ENCODE measurements at places on chromosomes 5 and 9.

DNA sequence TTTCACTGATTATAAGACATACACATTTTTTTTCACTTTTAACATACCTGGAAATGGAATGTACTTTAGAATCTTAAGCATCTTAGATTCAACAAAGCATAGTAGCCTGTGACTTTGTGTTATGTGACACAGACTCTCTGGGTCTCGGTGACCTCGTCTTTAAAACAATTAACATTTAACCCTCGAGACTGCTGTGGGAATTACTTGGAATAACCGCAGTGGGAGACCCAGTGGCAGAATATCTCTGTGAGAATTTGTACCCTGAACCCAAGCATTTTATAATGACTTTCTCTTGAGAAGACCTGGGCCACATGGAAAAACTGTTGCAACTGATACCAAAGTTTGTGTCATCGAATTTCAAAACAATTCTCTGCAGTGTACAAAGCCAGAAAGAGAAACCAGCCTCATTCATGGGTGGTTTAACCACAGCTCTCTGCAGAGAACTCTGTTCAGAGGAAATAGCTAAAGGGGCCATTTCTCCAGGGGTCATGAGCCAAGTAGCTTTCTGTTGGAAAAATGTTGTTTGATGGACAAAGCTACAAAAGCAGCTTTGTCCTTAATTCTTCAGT, 10.0 kb upstream of the RETREG1 start:
- DNase-seq, result no peak

DNA sequence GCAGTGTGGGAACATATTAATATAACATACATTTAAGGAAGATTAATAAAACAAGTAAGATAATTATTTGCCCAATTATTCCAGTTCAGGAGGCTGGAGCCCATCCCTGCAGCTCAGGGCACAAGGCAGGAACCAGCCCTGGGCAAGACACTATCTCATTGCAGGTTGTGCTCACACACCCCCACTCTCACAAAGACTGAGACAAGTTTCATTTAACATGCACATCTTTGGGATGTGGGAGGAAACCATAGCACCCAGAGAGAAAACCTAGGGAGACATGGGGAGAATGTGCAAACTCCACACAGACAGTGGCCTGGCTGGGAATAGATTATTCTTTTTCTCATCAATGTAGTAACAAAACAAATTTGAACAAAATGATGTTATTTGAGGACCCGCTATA, 279.1 kb downstream of the MCTP1 start:
- no peak for DNase-seq

- DNase-seq, result no peak
Observed at GRCh38 chr5:42514754-42515153, 91.5 kb downstream of the GHR start.

GRCh38 chr5:128341056-128341455, 197.0 kb downstream of the FBN2 start:
- DNase-seq, result no peak

DNA sequence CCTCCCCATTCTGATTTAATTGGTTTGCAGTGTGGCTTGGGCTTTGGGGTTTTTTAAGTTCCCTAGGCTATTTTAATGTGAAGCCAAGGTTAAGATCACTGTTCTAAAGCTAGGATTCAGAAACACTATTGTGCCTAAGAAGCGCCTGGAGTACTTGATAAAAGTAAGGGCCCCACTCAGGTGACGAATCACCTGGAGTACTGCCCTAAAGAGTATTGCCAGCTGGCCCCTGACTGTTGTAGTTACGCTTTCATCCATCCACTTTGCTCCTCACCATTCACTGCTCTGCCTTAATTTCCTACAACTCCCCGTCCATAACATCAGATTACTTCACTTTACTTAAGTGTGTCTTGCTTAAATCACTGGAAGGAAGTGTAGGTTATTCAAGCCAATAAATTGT, 119.3 kb downstream of the CD180 start:
- DNase-seq, result no peak

DNA sequence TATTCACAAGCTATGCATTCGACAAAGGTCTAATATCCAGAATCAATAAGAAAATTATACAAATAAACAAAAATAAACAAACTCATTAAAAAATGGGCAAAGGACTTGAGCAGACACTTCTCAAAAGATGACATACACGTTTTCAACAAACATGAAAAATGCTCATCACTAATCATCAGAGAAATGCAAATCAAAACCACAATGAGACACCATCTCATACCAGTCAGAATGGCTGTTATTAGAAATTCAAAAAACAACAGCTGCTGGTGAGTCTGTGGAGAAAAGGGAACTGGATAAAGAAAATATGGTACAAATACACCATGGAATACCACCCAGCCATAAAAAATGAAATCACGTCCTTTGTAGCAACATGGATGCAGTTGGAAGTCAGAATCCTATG, 45.1 kb upstream of the PUM3 start:
- no peak for DNase-seq

DNA sequence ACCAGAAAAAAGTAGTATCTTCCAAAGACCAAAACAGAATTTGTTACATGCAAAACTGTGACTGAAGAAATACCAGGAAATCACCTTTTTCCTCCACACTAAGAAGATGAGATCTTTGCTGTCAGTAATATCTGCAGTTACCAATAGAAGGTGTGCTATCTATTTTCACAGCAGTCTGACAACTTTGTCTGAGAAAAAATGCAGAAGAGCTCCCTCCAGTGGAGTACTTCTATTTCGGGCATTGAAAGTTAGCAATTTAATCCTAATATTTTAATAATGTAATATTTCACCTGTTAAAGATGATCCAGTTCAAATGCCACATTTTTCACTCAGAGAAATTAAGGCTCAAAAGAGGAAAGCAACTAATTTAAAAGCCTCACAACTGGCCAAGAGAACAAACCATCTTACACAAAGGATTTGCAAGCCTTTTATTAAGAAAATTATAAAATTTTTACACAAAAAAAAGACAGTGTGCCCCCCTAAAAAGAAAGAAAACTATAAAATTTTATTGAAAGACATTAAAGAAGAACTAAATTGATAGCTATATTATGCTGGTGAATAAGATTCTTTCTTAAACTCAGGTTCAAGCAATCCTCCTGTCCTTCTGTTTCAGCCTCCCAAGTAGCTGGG, 50.6 kb downstream of the DEPDC1B start:
- DNase-seq, result no peak

- DNase-seq, result no peak
Observed at GRCh38 chr9:106590759-106591505, 272.0 kb upstream of the ZNF462 start.

DNA sequence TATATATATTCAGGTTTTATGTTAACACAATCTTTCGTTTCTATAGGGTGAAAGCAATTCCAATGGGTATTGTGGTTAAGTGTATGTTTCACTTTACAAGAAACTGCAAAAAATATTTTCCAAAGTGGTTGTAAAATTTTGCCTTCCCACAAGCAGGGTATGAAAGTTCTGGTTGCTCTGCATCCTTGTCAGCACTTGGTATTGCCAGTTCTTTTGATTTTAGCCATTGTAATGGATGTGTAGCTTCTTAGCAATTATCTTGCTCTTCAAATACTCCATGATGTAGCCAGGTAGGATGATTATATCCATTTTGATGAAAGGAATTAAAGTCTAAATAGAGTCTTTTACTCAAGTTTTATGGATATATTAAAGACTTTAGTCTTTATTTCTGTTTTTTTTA, 9.1 kb upstream of the ADAM19 start:
- DNase-seq, result no peak

DNA sequence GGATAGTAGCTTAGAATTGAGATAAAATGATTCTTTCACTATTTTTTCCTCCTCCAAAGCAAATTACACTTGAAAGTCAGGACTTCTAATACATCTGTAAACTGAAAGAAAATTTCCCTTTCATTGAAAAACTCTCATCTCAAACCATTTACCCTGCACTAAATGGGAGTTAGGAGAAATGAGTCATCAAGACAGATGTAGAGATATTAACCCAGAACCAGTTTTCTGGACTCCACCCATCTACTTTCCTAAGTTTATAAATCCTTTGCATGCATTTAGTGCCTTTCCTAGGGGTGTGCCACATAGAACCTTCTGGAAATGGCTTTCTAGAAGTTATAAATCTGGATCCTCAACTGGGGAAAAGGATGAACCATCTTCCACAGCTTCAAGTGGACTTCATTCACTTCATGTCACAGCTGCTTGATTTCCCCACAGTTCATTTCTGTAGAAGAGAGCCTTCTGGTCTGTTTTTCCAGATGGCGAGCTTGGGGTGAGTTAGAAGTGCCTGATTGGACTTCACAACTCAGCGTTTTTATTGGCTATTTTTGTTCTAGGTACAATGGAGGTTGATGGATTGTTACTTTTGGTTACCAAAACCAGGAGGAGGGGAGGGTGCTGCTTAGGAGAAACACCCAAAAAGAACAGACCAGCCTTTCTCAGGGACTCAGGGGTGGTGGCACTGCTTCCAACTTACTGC, 72.5 kb upstream of the GPR151 start:
- DNase-seq, result no peak

- no peak for DNase-seq
Observed at GRCh38 chr5:2741956-2742355, 9.5 kb downstream of the IRX2 start.

DNA sequence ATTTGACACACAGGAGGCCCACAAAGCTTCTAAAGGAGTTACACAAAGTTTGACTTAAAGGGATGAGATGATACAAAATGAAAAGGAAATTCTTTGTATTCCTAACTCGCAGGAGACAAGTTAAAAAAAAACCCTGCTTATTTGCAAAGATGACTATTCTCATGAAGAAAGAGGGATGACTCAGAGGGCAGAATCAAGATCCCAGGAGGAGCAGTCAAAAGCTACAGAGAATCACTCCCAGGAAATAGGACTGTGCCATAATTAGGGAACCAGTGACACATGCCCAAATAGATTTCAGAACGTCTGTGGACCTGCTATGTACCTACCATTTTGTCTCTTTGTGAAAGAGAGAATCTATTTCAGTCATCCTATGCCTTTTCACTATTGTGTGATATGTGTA, 103.5 kb upstream of the ARRDC3 start:
- DNase-seq, result no peak

DNA sequence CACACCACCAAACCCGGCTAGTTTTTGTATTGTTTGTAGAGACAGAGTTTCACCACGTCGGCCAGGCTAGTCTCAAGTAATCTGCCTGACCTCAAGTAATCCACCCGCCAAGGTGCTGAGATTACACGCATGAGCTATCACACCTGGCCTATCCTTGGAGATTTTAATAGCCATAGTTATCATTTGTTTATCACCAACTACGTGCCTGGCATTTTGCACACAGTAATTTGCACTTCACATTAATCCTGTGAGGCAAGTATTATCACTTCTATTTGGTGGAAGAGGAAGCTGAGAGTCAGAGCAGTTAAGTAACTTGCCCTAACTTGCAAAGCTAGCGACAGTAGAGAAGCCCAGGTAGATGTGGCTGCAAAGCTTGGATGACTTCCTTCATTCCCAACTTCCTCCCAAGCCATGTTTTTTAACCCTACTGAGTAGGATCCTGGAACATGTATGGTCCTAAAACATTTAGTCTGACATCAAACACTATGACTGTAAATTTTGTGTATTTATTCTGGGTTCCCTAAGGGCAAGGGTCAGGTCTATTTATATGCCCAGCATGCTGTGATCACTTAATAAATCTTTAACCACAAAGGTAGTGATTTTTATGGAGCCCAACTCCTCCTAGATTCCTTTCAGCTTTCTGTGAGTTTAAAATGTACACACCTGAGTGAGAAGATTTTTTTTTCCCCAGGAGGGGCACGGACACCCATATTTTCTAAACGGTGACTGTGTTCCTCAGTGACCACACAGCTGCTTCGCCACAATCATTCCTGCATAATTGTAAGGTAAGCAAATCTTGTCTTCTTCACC, 100.2 kb upstream of the RAI14 start:
- DNase-seq, result no peak

DNA sequence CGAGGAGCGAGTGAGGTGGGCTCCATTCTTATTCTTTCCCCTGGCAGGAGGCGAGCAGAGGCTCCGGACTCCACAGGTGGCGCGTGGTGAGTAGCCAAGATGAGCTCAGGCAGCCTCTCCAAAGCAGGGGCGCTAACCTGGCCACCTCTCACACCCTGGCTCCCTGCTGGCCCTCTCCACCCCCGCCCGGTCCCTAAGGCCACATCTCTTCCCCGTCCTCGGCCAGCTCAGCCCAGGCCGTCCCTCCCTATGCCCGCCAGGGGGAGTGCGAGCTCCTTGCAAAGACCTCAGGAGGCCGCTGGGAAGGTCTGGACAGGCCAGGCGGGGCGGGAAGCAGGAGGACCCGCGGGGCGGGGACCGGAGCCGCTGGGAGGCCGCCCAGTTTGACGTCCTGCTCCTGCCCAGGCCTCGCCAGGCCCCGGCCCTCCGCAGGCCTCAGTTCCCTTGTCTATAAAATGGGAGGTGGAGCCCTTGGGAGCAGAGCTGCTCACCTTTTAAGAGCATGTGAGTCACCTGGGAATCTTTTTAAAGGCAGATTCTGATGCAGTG, 46.3 kb upstream of the GGTA1 start:
- peak; percentile 54 for DNase-seq

GRCh38 chr9:130421802-130422276, 22.9 kb upstream of the ASS1 start:
- DNase-seq, result no peak

DNA sequence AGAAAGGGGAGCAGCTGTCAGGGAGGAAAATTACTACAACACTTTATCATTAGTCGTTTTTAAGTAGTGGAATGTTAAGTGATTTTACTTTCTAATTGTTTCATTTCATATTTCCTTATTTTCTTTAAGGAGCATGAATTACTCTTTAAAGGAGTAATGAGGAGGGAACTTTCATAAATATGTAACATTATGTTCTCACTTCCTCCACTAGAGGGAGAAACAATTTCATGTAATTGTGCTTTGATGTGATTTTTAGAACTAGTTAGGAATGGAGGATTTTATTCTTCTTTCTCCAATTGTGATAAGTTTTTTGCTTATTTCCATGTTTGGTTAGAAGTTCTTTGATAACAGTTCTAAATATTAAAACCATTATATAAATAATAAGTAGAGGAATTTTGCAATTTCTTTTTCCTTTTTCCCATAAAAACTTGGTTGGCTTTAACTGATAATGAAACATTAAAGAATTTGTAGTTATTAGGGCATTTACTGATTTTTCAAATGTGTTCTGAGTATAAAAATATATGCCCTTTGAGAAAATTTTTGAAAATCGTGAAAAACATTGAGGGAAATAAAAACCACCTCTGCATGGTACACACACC, 25.6 kb downstream of the CEP78 start:
- DNase-seq, result no peak

DNA sequence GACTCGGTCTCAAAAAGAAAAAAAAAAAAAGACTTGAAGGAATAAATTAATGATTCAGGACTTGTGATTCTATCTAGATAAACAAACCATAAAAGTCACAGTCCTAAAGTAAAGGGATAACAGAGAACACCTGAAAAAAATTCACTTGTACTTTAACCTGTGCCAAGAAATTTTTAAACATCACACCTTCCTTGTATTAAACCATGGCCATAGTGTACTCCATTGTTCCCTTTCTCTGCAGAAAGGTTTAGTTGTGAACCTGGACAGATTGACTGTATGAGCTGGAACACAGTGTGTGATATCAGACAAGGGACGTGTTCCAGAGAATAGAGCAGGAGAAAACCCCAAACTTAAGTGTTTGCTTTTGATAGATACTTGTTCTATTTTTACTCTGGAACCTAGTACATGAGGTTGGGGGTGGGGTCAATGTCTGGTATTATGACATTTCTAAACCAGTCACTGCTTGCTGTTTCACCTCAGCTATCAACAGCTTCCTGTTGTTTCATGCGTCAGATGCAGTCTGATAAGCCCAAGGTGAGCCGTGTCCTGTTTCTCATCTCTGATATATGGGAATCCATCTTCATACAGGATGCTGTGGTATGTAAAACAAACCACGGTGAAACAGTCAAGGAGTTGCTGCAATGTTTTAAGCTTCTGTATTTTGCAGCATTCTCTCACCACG, 62.5 kb upstream of the ITGA1 start:
- no peak for DNase-seq

GRCh38 chr9:137673886-137674285, 55.1 kb downstream of the EHMT1 start:
- no peak for DNase-seq

All from stimulated activated CD8-positive, alpha-beta memory T cell treated with anti-CD3 and anti-CD28 coated beads, Interleukin-4, amount 100 ng/mL, for 24 hours (primary cell).